ENCODE measurements at places on chromosomes 12 and 14.

- DNase-seq, result no peak
Observed at GRCh38 chr14:75399843-75400775, 27.7 kb upstream of the JDP2 start.

- peak; percentile 90 for DNase-seq
Observed at GRCh38 chr14:24442240-24443052, at the start of gene SDR39U1. Gene SDR39U1, minus strand, starts transcription at chr14:24442776. Its CDS starts 7 bp downstream, at chr14:24442769.

GRCh38 chr14:66359500-66359899 is 126.7 kb upstream of the CCDC196 start:
- no peak for DNase-seq

DNA sequence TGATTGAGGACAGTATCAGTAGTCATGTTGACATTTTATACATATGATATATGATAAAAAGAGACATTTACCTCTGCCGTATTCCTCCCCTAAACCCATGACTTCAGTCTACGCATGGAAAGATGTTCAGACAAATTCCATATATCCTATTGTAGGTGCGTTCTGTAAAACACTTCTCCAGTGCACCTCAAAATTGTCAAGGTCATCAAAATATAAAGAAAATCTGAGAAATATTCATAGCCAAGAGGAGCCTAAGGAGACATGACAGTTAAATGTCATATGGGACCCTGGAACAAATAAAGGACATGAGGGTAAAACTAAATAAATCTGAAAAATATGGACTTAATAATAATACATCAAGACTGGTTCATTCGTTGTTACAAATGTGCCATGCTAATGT is 71.5 kb downstream of the CCER1 start:
- no peak for DNase-seq

DNA sequence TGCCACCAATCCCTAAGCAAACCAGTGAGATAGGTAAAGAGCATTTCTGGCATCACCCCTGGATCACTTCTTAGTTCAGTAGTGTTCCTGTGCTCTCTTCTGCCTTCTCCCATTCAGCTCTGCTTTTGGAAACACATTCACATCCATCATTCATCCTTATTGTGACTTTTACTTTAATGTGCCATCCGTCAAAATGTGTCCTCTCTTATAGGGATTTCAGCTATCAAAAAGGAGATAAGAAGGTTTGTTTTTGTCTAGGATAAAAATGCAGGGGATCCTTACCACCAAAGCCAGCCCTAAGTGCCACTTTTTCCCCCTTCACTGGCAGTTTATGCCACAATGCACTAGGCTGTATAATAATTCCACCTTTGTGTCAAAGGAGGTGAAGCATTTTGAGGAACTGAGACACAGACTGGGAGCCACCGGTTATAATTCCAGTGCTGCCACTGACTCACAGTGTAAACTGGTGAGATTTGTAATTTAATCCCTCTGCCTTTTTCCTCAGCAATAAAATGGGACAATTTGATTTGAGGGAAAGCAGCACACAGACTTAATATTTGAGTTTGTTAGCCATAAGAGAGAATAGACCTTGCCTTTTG is 158.6 kb downstream of the PAX9 start:
- no peak for DNase-seq

DNA sequence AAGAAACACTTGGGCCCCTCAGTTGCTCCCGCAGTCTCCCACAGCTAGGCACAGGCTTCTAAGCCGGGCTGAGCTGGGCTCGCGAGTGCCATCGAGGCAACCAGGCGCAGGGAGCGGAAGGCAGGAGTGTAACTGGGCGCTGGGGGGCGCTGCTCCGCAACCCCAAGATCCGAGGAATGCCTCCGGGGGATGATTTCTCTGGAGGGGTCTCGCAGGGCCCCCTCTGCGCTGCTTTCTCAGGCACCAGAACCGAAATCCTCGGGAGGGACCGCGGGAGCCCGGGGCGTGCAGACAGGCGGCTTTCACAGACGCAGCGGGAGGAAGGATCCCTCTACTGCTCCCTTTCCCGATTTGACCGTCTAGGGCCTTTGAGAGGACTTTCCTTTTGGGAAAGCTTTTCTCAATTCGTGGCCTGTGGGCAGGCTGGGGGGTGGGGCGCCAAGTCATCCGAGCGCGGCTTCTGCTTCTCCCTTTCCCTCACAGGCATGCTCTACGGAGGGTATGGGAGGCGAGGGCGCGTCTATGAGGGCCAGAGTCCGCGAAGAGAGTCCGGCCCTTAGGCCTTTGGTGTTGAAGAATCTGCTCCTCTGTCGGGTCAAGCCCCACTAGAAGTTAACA is 4.3 kb upstream of the NKX2-1 start:
- DNase-seq, result no peak

GRCh38 chr12:48817873-48818830 is at the start of gene CACNB3:
Gene CACNB3, plus strand, starts transcription at chr12:48818496. Its CDS starts 434 bp downstream, at chr12:48818930.
- DNase-seq, result peak; percentile 66

DNA sequence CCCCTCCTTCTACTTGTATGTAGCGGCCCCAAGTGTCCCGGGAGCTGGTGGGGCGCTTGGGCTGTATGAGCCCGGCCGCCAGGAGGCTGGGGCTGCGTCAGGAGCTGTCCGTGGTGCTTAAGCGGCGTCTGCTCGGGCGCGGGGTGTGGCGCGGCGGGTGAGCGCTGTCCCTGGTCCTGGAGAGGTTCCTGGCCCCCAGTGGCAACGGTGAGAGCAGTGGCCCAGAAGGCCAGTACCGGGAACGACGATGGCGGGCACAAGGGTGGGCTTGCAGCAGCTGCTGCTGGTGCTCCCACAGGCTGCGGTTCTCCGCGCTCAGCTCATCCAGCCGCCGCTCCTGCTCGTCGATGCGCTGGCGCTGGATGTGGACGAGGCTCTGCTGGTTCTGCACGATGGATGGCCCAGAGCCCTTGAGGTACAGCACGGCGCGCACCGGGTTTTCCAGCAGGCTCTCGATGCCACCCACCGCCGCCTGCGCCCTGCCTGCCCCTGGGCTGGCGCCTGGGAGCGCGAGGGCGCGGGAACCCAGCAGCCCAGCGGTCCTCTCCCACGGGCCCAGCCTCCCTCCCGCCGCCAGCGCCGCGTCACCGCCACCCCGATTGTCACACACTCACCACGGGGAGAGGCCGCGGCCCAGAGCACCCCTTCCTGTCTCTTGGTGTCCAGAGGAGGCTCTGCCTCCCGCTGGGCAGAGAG is 41.9 kb upstream of the FKBP4 start:
- peak; percentile 61 for DNase-seq

DNA sequence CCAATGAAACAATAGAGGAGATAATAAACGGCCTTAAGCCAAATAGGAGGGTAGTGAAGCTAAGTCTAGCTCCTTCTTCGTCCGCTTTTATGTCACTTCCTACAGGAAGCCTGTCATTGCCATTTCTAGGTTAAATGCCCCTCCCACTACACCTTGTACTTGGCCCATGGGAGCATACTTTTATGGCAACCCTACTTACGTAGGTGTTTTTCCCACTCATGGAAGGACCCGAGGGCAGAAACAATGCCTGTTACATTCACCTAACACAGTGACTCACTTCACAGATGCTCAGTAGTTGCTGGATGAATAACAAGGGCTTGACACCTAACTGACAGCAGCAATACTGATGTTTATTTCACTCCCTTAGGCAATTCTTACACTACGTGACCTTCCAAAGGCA is 44.5 kb downstream of the ALKBH1 start:
- no peak for DNase-seq

- DNase-seq, result no peak
Observed at GRCh38 chr12:128098730-128099129, 168.2 kb upstream of the TMEM132C start.

DNA sequence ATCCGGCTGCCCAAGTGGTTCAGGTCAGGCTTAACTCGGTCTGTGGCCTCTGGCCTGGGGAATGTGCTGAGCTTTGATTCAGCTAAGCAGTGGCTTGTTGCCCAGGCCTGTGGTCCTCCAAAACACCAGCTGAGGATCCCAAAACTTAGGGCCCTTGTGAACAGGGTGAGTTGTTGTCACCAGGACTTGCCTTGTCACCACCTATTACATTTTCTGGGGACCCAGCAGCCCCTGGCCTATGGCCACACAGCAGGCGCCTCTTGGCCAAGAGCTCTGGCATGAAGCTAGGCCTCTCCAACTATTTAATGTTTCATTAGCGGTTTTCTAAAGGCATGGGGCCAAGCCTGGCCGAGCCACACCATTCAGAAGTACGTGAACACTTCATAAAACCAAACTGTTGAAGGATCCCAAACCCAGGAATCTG is 343.7 kb downstream of the CACNA1C start:
- no peak for DNase-seq

DNA sequence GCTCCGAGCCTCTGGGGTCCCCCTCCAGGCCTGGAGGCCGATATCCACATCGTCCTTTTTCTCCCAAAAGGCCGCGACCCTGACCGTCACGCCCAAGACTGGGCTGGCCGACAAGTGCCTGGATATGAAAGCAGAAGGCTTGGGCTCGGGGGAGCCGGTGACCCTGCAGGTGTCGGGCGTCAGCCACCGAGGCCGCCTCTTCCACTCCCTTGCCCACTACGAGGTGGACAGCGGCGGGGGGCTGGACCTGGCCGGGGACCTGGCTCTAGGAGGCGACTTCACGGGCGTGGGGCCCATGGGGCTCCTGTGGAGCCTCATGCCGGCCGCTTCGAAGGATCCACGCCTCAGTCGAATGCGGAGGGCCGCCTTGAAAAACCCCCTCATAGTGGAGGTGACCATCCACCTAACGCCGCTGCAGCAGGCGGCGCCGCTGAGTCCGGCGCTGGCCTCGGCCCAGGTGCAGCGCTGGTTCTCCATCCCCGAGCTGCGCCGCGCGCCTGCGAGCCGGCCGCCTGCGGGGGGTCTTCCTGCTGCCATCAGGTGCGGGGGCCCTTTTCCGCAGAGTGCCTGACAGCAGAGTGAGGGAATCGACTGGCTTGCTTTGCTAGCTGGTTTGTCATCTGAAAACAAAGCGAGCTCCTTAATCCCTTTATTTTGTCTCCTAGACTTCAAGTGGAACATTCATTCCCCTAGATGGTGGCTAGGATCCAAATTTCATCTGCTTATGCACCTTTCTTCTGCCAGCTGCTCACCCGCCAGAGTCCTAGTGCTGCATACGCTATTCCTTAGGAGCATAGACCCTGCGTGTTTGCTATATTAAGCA is 10.6 kb upstream of the DNAL1 start:
- no peak for DNase-seq

- no peak for DNase-seq
Observed at GRCh38 chr14:97723351-97723750, 926.2 kb downstream of the VRK1 start.

DNA sequence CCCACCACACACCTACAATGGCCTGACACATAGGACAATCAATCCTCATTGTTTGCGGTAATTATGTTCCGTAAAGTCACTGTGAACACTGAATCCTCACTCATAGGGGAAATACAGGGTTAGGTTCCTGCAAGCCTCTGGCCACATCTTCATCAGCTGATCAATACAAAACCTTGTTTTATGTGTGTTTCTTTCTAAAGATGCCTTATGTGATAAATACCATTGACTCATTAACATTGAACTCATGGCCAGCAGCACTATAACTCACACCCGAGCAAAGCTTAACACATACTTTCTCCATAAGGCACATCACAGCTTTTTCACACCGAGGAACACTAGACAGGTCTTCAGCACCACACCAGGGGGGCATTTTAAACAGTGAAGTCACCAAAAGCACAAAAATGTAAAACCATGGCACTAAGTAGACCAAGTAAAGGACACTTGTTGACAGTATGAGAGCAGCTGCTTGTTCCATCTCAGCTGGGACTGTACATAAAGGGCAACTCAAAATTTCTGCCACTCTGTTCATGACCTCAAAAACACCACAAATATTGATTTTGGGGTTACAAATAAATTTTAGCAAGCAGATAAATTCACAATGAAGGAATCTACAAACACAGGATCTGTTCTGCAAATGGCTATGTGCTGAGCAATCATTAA is 60.5 kb downstream of the ESR2 start:
- no peak for DNase-seq

GRCh38 chr12:70485704-70486103 is 119.6 kb downstream of the KCNMB4 start:
- DNase-seq, result no peak

GRCh38 chr12:16454481-16454880 is 107.0 kb downstream of the MGST1 start:
- no peak for DNase-seq

DNA sequence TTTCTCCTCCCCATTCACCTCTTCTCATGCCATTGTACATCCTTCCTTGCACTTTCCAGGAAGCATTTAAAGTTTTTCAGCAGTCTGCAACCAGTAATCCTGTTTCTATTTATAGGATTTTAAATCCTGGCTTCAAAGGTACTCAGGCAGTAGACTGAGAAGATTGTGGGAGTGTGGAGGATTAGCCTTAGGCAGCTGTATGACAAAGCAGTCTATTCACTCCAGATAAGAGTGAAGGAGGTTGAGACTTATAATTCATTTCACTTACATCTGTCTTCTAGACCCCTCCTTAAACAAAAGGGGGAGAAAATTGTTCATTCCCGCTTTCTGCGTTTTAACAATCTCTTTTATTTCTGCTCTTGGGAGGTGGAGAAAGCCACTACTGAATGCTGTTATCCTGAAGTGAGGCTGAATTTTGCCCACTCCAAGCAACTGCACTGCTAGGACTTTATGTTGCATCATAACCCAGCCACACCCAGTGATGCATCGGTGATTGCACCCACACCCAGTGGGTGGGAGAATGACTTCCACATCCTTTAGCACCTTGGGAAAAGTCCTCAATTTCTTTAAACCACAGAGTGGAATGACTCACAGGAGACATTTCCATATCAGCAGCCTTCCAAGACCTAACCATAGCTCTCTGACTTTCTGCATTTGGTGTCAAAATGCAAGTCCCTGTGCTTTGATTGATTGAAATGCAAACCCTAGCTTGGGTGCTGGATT is 382.5 kb upstream of the ATP2B1 start:
- DNase-seq, result no peak

GRCh38 chr12:41745593-41745992 is 399.1 kb downstream of the GXYLT1 start:
- no peak for DNase-seq

DNA sequence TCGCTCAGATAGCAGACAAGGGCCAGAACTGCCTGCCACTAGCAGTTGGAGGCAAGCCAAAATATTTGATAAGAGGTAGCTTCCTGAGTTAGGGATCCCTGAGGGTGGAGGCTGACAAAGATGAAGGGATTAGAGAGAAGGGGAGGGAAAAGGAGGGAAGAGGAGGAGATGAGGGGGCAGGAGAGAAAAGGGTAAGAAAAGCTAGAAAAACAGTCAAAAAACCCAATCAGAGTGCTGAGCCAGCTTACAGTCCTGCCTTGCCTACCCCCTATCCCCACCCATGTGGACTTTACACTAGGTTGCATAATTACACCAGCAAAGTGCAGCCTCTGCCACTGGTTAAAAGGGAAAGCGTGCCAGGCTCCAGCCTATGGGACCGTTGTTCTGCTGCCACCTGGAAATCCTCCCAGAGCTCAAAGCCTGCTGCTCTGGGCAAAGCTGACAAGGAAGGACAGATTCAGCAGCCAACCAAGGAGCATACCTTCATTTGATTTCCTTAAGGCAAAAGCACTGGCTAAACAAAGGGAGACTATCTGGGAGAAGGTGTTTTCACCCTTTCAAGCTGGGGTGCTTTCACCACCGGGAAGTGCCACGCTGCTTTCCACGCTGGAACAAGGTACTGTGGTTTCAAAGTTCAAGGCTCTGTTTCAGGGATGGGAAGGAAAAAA is 3.8 kb upstream of the NUMB start:
- no peak for DNase-seq

Data from stimulated activated CD8-positive, alpha-beta memory T cell treated with anti-CD3 and anti-CD28 coated beads, Interleukin-4, amount 100 ng/mL, for 24 hours (primary cell).